ENCODE measurements at places on chromosomes 7 and 10.

- no peak for DNase-seq
These were observed 149.5 kb upstream of the SVIL start for GRCh38 chr10:29784175-29784773.

DNA sequence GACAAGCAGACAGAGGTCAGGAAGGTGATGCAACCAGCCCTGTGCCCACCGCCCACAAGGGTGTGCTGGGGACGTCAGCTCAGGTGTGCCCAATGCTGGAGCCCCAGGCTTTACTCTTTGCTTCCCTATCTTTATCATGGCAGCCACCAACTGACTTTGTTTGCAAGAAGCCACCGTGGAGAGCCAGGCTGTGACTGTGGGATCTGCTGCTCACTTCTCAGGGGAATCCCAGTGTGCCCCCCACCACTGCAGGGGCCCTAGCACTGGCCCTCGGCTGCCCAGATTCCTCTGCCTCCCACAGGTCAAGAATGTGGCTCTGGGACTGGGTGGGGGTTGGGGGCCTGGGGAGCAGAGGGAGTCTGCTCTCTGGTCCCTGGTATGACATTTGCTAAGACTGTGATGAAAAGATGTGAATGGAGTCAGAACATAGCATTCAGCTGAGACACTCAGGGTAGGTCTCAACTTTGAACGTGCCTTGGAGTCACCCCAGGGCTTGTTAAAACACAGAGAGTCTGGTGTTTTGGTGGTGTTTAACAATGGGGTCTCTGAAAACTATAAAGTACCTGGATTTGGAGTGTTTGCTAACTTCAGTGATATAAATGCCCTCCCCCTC, 47.3 kb downstream of the ARHGAP22 start:
- DNase-seq, result no peak

DNA sequence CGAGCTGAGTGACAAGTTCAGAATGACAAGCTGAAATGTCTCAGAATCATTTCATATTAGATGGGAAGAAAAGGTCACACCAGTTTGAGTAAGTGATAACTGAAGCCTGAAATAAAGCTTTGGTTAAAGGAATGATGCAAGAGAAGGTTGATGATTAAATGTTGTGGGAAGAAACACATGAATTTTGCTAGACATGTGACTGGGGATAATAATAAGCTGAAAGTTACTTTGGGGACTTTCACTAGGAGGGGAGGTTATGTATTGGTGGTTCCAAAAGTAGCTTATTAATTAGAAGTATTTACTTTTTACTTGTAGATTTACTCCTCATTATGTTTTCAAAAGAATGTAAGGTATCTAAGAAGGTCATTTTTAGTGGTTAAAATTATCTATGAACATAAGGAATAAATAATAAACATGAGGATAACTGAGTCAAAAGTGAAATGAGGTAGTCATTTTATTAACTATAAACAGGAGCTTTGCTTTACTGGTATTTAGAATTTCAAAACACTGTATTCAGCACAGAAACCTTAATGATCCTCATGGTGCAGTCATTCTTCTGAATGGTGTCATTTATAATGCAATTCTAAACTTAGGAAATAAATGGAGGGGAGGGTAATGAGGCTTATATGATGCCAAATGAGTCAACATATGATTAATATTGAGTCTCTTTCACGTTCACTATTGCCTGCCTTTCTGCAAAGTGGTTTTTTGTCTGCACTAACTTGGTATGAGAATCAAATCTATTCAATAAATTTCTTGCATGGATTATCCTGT, 63.7 kb downstream of the PRKG1 start:
- no peak for DNase-seq

GRCh38 chr7:158093156-158093796, 494.3 kb downstream of the PTPRN2 start:
- DNase-seq, result no peak

DNA sequence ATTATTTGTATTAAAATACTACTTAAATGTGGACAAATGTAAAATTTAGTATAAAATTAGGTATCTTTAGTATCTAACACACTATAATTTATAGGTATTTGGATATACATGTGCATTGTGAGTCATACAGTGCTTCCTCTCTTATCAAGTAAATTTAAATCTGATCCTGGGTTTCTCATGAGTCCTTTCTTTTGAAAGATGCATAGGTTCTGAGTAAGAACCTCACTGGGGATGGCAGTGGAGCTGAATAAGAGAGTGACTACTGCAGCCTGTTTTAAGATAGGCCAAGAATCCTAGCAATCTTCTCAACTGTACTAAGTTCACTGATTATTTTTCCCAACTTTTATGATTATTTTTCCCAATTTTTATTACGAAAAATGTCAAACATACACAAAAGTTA, 16.2 kb downstream of the CEP55 start:
- DNase-seq, result no peak

DNA sequence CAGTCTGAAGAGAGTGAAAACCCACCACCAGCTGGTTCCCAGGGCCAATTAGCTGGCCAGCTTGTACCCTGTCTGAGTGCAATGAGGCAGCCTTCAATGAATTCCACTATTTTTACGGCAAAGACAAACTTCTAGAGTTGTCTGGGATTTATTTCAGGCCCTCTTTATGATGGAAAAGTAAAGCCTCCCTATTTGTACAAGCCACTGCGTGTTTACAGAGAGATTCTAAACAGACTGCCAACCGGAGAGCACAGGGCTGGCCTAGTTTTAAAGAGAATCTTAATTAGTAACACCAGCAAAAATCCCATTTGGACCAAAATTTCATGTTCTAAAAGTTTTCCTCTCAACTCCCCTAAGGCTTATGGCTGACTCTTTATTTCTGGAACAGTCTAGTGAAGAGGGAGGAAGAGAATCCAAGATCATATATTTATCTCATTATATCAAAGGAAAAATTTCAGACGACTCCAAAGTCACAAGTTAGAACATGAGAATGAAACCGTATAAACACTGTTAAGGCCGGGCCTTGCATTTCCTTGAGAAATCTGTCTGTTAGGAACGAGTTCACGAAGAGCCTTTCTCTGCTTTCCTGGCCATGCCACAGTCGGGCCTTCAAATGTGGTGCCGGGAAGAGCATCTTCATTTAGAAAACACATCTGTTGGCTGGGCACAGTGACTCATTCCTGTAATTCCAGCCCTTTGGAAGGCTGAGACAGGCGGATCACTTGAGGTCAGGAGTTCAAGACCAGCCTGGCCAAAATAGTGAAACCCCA, 724.6 kb upstream of the NRP1 start:
- no peak for DNase-seq

DNA sequence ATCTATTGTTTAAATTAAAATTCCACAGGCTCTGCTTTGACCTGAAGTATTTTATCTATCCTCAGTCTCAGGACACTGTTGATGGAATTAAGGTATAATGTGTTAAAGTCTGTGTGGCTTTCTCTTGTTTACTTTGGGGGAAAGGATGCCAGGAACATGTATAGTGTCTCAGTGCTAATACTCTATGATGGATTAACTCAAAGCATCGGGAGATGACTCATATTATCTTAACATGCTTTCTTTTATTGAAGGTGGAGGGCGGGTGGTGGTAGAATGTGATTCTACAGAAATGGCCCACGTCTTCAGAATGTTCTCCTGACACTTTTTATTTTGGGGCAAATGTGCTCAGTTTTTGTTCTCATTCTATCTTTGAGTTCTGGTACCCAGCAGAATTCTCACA, 189.0 kb downstream of the ANKRD30A start:
- no peak for DNase-seq

GRCh38 chr10:59585046-59585700, 124.5 kb downstream of the SLC16A9 start:
- no peak for DNase-seq

- no peak for DNase-seq
These were observed 24.8 kb downstream of the DPCD start for GRCh38 chr10:101612872-101613271.

- no peak for DNase-seq
These were observed 18.5 kb downstream of the SRI start for GRCh38 chr7:88201305-88201704.

GRCh38 chr10:30454744-30455510, 20.9 kb downstream of the MAP3K8 start:
- no peak for DNase-seq

DNA sequence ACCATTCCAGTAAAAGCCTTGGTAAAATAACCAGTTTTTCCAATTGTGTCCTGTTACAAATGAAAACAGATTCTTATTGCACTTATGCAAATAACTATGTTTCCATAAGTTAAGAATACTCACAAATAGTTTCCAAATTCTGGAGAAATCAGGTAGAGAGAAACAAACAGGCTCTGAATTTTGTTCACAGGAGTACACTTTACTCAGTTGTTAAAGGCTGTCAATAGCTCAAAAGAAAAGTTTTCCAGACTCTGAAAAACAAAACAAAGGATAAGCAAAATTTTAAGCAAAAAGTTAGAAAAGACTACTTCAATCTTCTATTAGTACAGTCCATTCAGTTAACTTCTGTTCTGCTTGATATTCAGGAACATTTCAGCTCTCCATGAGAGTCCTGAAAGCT, 32.8 kb upstream of the ZNF365 start:
- no peak for DNase-seq

GRCh38 chr7:68770649-68771048, 827.6 kb upstream of the AUTS2 start:
- DNase-seq, result no peak

- DNase-seq, result no peak
These were observed 6.9 kb upstream of the BPGM start for GRCh38 chr7:134639683-134640279.

- DNase-seq, result no peak
These were observed 16.2 kb downstream of the RBP3 start for GRCh38 chr10:47364366-47364765.

DNA sequence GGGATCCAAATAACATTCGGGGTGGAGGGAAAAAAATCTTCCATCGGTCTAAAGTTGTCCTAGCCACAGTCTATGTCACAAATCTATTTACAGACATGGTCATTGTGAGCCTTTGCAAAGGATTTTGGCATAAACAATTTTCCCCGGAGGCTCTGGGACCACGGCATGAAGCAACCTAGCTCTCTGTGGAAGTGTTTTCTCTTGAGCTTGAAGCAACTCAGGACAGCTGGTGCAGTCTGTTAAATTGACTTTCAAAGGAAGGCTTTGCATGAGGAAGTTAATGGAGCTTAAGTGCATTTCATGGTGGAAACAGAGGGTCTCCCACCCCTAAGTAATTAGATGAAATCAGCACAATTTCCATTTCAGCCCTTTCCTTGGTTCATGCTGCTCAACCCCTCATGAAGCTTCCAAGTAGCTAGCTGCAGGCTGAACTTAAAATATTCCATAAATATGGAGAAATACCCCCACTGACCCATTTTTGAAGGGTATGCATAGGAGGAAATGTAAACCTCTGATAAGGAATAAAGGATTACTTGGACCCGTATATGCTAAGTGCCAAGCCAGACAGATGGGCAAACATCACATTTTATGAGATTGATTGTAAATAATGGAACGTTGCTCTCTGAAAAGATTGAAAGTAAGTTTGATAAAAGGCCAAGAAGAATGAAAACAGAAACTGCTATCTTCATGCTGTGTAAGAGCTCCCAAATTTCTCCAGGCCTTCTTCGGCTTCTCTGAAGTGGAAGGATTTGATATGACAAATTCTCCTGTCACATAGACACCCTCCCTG, 39.9 kb downstream of the CCDC3 start:
- no peak for DNase-seq

DNA sequence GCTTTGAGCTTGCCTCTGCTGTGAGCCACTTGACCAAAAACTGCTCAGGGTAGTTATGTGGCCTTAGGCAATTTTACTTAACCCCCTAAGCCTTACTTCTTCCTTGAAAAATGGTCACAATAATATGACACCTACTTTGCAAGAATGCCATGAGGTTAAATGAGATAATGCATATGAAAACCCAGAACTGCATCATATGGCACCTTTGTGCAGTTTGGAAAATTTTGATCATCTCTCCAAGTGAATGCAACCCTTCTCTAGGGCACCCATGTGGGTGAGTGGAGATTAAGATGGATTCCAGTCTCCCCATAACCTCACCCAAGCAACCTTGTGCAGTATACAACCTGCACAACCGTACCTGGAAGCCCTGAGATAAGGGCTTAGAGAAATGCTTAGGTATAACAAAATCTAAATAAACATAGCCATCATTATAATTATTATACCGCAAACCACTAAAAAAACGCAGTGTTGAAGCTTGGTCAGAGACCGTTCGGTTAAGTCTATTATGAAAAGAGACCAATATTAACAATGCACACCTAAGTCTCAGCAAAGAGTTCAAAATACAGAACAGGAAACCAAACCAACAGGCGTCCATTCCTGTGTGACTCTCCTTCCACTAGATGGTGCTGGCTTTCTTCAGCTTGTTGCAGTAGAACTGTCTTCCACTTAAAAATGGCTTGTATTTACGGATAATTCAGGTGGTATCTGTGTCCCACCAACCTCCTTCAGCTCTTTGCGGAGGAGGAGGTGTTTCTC, 21.0 kb upstream of the ASB15 start:
- no peak for DNase-seq

GRCh38 chr10:117442944-117443685, 67.9 kb upstream of the PDZD8 start:
- DNase-seq, result peak; percentile 21

GRCh38 chr7:148849393-148850098, 34.5 kb downstream of the EZH2 start:
- DNase-seq, result no peak

GRCh38 chr7:153422291-153423209, 629.6 kb upstream of the DPP6 start:
- DNase-seq, result no peak

- no peak for DNase-seq
These were observed 156.3 kb upstream of the C7orf33 start for GRCh38 chr7:148434181-148434757.

DNA sequence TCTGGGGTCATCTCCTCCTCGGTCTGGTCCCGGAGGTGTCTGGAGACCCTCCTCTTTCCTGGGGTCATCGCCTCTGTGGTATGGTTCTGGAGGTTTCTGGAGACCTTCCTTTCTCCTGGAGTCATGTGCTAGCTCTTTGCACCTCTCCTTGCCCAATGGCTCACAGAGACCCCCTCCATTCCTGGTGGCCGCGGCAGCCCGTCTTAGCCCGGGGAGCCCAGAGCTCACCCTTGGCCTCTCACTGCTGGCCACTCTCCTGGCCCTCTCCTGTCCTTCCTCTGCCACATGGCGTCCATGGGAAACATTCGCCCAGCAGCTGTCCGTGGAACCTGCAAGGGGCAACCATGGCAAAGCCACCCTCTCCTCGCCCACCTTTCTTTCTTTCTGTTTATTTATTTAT, 20.2 kb upstream of the FOXL3 start:
- DNase-seq, result no peak

GRCh38 chr10:121313119-121313875, 284.9 kb downstream of the FGFR2 start:
- DNase-seq, result no peak

GRCh38 chr7:2231992-2232765, 566 bp downstream of the MAD1L1 start:
- no peak for DNase-seq

DNA sequence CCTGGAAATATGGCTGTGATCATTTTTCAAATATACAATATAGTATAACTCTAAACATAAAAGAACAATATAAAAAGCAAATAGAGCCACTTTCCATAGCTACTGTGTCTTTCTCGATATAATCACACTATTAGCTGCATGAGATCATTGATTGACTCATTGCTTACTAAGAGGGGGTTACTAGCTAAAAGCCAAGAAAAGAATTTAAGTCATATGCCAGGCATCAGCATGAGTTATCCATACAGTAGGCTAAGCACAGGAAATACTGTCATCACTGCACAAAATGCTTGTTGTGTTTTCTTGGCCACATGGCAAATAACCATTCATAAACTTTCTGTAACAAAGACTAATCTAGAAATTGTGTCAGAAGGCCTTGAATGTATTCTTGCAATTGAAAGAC, 18.8 kb upstream of the ABCB5 start:
- DNase-seq, result no peak

GRCh38 chr7:17444151-17444550, 145.7 kb downstream of the AHR start:
- DNase-seq, result no peak

- no peak for DNase-seq
These were observed 137.7 kb downstream of the AHR start for GRCh38 chr7:17436126-17436525.

Data from stimulated activated CD8-positive, alpha-beta memory T cell treated with anti-CD3 and anti-CD28 coated beads, Interleukin-12 subunit alpha, Interleukin-12 subunit beta, amount 100 ng/mL, for 1 hour (primary cell).